ENCODE measurements at places on chromosomes 12 and 14.
A peak's percentile ranks its signal among the peaks of the same experiment; 100 is the strongest.

GRCh38 chr14:72104011-72104613 lies 171.9 kb downstream of the RGS6 start:
- DNase-seq, result no peak

DNA sequence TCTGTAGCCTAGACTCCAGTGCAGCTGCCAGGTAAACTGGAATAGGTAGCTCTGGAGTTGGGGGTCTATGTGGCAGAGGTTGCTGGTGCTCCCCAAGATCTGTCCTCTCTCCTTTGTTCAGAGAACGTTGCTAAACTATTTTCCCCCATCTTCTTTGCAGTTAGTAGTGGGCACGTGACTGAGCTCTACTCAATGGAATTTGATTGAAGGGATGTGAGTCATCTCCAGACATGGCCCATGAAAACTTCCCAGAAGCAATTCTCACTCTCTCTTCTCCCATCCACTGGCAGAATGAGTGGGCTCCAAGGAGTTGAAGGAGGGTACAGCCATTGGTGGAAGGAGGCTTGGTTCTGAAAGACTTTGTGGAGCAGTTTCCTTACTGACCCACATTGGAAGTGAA lies 44.0 kb downstream of the PAH start:
- no peak for DNase-seq

DNA sequence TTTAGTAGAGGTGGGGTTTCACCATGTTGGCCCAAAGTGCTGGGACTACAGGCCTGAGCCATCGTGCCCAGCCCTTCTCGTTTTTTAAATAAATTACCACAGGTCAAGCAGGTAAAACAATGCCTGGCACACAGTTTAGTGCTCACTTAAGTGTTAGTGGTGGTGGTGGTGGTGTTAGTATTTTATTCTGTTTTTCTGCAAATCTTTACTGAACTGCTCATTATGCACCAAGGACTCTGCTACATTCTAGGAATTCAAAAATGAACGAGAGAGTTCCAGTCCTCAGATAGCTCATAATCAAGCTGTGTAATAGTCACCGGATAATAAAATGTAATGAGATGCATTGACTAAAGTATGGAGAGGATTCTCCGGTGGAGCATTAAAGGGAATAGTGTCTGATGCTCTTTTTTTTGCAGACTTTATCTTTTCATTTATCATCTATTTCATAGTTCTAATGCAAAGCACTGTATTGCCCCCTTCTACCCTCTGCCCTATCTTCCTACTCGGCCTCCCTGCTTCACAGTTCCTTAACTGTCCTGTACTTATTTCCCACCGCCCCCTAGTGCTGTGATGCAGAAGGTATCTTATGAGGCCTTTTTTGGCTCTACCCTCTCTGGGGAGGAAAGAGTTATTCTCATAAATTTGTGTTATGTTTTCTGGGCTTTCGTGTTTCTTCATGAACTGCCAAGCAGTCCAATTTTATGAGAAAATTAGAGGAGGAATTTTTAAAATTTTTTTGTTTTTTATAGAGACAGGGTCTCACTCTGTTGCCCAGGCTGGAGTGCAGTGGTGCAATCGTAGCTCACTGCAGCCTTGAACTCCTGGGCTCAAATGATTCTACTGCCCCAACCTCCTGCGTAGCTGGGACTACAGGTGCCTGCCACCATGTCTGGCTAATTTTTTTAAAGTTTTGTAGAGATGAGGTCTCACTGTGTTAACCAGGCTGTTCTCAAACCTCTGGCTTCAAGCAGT lies 1.0 kb downstream of the ITFG2 start:
- DNase-seq, result peak; percentile 47

DNA sequence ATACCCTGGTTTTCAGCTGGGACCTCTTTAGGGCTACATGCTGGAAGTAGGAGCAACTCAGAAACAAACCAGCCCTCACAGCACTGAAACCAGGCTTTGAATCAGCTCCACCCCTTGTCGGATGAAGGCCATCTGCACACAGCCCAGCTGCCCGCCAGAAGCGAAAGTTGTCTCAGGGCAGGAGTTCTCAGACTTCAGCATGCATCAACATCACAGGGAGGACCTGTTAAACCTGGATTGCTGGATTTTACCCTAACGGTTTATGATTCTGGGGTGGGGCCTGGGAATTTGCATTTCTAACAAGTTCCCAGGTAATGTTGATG lies 10.9 kb downstream of the SYNDIG1L start:
- DNase-seq, result no peak

- DNase-seq, result no peak
Observed at GRCh38 chr12:105198961-105199360, 37.0 kb downstream of the APPL2 start.

- no peak for DNase-seq
Observed at GRCh38 chr12:88623777-88624548, 43.7 kb upstream of the KITLG start.
